Iris pigment epithelial cell (primary cell): ENCODE measurements at places on chromosomes 6 and 20.

GRCh38 chr6:13814938-13815575 is 700 bp upstream of the MCUR1 start:
- DNase-seq, result no peak

DNA sequence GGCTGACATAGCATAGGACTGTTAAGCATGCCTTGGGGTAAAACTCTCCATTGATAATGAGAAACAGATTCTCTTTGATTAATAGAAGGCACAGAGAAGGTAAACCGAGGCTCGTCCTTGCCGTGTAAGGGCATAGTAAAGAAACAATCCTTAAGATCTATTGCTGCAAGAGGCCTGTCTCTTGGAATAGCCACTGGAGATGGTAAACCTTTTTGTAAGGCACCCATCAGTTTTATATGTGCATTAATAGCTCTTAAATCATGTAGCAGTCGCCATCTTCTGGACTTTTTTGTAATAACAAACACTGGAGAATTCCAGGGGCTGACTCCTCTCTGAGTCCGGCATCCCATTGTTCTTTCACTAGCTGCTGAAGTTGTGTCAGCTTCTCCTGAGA is 8.4 kb upstream of the ABHD12 start:
- peak; percentile 75 for DNase-seq

DNA sequence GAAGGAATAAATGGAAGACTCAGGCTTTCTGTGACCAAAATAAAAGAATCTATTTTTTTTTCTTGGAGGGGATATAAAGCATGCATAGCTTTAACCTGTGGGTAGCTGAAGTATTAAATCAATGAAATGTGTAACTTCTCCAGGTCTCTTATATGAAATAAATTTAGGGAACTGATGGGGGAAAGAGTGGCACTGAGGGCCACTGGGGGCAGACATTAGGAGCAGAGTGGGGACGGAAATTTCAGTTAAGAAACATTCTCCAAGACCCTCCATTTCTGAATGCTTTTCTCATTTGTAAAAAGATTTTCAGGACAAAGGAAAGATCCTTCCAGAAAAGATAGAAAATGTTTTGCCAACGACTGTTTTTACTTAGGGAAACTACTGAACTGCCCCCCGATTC is 131.0 kb downstream of the GPX5 start:
- no peak for DNase-seq

DNA sequence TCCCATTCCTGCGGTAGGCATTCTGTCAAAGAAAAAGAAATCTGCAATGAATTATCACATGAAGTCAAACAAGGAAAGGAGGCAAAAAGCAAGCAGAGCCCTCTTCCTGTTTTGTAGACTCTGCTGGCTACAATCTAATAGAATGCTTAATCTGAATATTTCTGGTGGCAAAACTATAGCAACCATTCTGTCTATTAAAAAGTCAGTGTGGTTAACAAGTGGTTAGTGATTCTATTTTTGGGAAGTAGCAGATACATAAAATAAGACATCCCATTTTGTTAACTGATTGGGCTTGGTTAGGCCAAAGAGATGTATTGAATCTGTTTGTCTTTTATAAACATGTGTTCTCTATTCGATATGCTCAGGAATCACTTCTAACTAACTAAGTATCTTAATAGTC is 442.3 kb downstream of the CDC5L start:
- no peak for DNase-seq

GRCh38 chr20:47984437-47984836 is 199.2 kb upstream of the SULF2 start:
- DNase-seq, result no peak

DNA sequence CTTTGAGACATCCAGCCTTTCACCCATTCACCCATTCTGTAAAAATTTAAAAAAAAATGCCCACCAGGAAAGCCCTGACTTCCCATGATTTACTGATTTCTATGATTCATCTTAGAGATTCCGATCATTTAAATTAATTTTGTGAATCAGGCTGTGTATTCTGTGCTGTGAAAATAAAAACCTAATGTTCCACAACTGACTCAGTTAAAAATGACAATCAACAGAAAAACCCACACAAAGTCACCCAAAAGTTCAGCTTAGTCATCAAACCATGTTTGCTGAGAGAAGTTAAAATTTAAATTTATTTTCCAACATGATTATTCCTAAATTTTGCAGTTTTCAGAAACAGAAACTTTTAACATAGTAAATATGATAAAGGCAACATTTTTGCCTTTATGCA is 509.9 kb downstream of the TENT5A start:
- DNase-seq, result no peak

DNA sequence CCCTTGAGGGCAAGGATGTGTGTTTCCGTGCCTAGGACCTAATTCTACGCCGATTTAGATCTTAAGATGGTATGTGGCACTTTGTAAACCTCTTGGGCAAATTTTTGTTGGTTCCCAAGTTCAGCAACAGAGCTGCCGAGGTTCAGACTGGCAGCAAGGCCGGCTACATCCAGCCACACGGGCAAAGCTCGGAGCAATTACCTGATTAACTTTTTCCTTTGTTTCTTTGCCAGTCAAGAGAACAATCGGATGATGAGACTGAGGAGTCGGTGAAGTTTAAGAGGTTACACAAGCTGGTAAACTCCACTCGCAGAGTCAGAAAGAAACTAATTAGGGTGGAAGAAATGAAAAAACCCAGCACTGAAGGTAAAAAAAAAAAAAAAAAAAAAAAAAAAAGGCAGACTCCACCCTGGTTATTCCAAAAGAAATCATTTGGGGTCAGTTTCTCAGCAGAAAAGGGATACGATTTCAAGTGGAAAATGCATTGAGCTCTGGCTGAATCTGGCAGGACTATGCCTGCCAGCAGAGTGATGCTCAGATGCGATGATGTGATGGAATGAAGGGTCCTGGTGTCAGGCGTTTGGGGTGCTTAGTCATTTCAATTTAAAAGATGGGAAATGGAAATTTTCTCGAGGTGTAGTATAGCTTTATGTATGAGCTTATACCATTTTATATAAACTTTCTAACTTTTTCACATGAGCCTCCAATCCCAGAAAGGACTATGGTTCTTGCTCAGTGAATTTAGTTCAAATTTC is 171.6 kb downstream of the SASH1 start:
- DNase-seq, result no peak

DNA sequence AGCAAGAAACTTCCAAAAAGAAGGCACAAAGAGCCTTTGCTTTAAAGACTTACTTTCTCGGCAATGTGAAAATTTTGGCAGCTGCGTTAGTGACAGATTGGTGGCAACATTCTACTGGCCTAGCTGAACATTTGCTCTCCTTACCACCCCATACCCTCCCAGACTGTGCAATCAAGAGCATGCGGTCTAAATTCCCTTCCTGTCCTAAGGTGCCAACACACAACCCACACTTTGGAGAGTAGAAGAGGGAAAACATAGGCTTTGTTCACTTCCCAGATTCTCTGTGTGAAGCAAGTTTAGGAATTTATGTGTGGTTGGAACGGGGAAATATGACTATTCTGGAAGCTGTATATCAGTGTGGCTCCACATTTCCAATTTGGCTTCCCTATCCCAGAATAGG is 29.8 kb upstream of the NEDD9 start:
- no peak for DNase-seq

- DNase-seq, result peak; percentile 81
Observed at GRCh38 chr20:49690899-49691620, 22.6 kb downstream of the B4GALT5 start.

- DNase-seq, result no peak
Observed at GRCh38 chr6:170056278-170056711, 234.6 kb downstream of the DLL1 start.

GRCh38 chr20:34328928-34329677 is 25.9 kb upstream of the AHCY start:
- peak; percentile 47 for DNase-seq

DNA sequence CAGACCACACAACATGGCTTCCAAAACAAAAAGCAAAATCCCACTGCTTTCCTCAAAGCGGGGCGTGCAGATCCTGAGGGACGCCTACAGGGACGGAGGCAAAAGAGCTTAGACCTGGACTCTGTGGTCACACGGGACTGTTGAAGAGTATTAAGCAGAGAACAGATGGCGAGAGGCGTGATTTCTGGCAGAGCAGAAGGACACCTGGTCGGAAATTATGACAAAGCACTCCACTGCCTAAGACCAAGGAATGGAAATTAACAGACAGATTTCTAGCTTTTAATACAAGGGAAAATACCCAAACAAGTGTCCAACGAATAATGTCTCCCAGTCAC is 15.4 kb downstream of the CST7 start:
- no peak for DNase-seq

- no peak for DNase-seq
Observed at GRCh38 chr6:70507161-70507560, 59.6 kb upstream of the SDHAF4 start.

- peak; percentile 83 for DNase-seq
Observed at GRCh38 chr6:143575440-143575839, 63.9 kb upstream of the FUCA2 start.

DNA sequence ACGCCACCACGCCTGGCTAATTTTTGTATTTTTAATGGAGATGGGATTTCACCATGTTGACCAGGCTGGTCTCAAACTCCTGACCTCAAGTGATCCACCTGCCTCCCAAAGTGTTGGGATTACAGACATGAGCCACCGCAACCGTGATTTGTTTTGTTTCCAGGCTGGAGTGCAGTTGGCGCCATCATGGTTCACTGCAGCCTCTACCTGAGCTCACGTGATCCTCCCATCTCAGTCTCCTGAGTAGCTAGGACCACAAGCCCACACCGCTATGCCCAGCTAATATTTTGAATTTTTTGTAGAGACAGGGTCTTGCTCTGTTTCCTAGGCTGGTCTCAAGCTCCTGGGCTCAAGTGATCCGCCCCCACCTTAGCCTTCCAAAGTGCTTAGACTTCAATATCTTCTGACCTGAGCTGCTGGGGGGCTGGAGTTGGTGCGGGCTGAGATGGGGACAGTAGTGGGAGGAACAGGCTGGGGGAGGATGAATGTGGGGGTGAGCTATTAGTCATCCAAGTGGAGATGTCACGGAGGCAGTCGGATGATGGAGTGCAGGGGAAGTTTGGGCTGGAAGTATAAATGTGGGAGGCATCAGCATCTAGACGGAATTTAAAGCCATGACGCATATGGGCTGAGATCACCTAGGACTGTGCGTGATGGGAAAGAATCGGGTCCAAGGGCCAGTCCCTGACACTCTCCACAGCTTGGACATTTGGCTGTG is 23.1 kb upstream of the ZMYND8 start:
- peak; percentile 97 for DNase-seq

DNA sequence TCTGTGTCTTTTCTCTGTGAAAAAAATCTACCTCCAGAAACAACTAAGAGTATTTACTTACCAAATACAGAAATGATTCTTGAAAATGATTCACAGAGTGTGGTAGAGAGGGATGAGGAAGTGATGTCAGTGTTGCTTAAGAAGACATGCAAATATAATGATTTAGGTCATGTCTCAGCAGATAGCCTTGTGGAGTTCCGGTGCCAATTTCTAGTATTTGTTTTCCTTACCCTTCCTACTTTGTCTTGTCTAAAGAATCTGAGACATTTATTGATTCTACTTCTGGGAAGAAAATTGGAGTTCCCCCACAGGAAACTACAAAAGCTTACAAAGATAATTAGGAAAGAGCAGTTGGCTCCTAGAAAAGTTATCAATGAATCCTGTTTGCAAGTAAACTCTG is 68.8 kb downstream of the GJA1 start:
- peak; percentile 97 for DNase-seq

- DNase-seq, result no peak
Observed at GRCh38 chr6:110173506-110174132, 5.9 kb downstream of the WASF1 start.

GRCh38 chr6:137821491-137821890 is 45.6 kb upstream of the TNFAIP3 start:
- DNase-seq, result no peak

DNA sequence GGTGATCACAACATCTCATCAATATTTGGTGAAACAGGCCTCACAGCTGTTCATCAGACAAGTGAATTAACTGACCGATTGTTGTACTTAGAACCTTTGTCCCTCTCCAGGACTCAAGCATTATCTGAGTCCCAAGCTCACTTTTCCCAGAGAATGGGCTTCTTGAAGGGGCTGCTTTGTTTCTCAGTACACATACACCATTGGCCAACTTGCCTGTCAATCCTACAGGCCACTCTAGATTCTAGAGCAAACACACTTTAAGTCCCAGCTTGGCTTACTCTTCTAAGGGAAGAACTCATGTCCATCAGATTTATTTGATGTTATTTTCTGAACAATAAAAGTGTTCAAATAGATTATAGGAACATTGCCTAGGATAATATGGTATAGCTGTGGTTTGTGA is 249.5 kb downstream of the BCKDHB start:
- DNase-seq, result no peak

- no peak for DNase-seq
Observed at GRCh38 chr6:166277892-166278578, 30.2 kb downstream of the PRR18 start.

DNA sequence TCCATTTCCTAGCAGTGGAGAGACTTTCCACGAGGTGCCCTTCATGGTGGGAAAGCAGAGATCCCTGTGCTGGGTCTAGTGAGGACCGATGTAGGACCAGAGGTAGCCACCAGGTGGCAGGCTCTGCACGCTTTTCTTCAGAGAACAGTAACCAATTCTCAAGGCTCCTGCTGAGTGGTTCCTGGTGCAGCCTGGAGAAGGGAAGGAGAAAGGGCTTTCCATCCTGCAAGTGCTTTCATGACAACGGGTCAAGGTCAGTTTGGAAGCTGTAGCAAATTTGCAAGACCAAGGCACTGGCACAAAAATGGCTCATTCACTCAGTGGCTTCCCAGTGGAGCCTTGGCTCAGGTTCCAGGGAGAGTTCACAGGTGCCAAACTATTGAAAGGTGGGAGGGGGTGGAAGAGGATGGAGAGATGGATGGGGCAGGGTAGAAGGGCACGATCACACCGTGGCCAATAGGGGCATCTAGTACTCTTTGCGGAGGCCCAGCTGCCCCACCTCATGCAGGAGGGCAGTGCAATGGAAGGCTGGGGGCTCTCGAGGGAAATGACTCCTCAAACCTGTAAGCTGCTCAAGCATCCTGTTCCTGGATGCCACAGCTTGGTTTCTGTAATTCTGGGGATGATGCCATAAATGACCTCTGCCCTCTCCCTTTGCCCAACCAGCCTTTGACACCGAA is 25.5 kb upstream of the KCNK16 start:
- peak; percentile 55 for DNase-seq

- DNase-seq, result no peak
Observed at GRCh38 chr6:138680085-138680484, 93.5 kb upstream of the CCDC28A start.

DNA sequence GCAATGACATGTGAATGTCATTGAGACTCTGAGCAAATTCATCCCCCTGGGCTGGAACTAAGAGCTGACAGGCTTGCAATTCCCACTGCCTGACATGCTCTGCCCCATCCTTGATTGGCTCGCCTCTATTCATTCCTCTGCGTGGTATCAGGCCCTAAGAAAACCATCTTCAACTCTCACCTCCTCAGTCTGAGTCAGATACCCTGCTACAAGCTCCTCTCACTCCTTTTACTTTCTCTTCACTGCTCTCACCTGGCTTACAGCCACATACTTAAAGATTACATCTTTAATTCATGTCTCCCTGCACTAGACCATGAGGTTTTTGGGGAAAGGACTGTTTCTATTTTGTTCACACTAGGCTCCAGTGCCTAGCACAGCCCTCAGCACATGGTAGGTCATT is 131.6 kb downstream of the KIF6 start:
- DNase-seq, result peak; percentile 6
